ENCODE measurements at places on chromosomes 3 and 15. TPM values are rescaled to one million over a fixed set of nuclear protein-coding genes. Genes with fewer than 3 reads are reported as not detected.

- H3K27ac ChIP-seq = no peak overlapping the region
- no peaks in the 10 kb centered on the region for H3K36me3 ChIP-seq
- no peaks in the 10 kb centered on the region for H3K27me3 ChIP-seq
These were observed 16.4 kb upstream of the BOC start for GRCh38 chr3:113194823-113195401.

DNA sequence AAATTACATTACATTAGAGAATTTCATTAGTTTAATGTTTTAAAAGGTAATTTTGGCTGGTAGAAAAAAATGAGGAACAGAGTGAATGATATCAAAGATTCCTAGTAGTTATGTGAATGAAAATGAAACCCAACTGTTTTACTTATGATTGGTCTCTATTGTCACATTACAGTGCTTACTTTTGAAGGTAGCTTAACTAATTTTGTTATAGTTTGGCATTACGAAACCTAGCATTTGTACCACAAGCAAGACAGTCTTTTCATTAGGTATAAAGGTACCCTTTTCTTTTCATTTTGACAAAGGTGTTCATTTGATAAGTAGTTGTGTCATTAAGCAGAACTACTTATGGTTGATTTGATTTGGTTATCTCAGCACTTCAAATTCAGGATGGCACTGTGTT lies 6.9 kb downstream of the SELENOT start:
- H3K27me3 ChIP-seq = no peaks in the 10 kb centered on the region
- H3K27ac ChIP-seq = no peak overlapping the region
- H3K4me3 ChIP-seq = no peak overlapping the region
- H3K4me1 ChIP-seq = peaks cover 15% of the 10 kb centered on the region
- no peaks in the 10 kb centered on the region for H3K36me3 ChIP-seq

DNA sequence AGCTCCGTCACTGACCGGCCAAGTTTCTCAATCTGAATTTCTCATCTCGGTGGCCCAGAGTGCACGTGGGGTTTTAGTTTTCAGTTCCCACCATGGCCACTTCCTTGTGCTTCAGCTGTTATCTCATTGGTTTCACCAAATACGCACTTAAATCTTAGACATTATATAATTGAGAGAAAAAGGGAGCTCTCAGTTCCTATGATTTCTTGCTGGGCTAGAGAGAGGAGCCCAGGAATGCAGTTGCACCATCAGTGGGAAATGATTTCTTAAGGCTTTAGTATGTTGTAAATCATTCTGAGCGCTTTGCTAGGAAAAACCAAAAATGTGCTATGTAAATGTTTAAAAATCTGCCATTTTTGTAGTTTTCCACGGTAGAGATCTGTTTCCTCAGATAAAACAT lies 53.2 kb downstream of the OXNAD1 start:
- DNase-seq = no peak
- no peaks in the 10 kb centered on the region for H3K4me1 ChIP-seq
- no peak overlapping the region for H3K27ac ChIP-seq
- H3K36me3 ChIP-seq = peaks cover 41% of the 10 kb centered on the region

DNA sequence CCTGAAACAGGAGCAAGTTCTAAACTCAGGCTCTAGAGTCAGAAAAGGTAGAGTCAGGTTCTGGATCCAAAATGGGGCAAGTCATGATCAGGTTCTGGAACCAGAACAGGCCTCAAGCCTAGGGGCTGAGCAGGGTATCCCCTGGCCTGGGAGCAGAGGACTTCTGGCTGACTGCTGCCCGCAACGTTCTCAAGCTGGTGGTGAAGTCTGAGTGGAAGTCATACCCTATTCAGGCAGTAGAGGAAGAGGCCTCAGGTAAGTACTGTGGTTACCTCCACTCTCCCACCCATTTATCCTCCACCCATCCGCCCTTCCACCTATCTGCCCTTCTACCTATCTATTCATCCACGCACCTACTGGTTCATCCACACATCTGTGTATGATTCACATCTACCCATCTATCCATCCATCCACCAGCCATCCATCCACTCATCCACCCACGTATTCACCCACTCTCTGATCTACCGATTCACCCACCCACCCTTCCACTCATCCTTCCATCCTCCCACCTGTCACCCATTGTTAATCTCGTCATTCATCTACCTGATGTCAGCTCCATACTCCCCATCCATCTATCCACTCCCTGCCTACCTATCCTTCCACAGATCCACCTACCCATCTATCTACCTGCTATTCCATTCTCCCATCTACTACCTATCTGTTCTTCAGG lies 8.7 kb downstream of the TTLL3 start:
- H3K36me3 ChIP-seq = no peaks in the 10 kb centered on the region
- no peak overlapping the region for H3K4me3 ChIP-seq
- H3K4me1 ChIP-seq = no peaks in the 10 kb centered on the region
- no peaks in the 10 kb centered on the region for H3K27me3 ChIP-seq
- DNase-seq = no peak

Gene CD200
- 0.28 TPM for total RNA-seq

- DNase-seq = no peak
- H3K27me3 ChIP-seq = no peaks in the 10 kb centered on the region
- H3K27ac ChIP-seq = no peak overlapping the region
These were observed 376.1 kb upstream of the CFAP20DC start for GRCh38 chr3:59425942-59426341.

- H3K4me3 ChIP-seq = no peak overlapping the region
- H3K27me3 ChIP-seq = no peaks in the 10 kb centered on the region
These were observed 12.5 kb upstream of the FBLN2 start for GRCh38 chr3:13536432-13536831.

GRCh38 chr3:115363071-115363470 lies 216.0 kb upstream of the ZBTB20 start:
- H3K27ac ChIP-seq = no peak overlapping the region
- H3K27me3 ChIP-seq = no peaks in the 10 kb centered on the region
- H3K4me1 ChIP-seq = no peaks in the 10 kb centered on the region
- H3K36me3 ChIP-seq = no peaks in the 10 kb centered on the region
- DNase-seq = no peak

Gene PLA2G4E
- not detected for total RNA-seq

DNA sequence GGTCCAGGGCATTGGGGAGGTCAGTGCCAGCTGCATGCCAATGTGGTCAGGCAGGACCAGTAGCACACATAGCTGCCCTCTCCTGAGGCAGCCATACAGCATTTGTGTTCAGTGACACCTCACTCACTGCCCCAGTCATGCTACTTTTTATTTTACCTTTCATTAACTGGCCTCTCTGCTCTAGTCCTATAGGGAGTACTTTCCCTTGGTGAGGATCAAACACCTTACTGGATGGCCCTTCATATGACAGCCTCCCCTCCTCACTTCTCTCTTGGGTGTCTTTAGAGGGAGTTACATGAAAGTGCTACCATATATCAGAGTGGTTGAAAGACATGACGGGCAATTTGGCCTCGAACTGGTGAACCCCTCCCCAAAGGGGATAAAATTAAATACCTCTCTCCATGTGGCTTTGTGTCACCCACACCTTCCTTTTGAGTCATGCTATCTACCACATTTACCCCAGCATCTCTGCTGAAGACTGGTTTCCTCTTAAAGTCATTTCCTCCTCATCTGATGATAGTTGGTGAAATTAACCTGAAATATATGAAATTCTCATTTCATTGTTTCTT lies 17.6 kb downstream of the RLBP1 start:
- no peak overlapping the region for H3K27ac ChIP-seq
- DNase-seq = no peak
- H3K4me3 ChIP-seq = no peak overlapping the region
- H3K36me3 ChIP-seq = peaks cover 2% of the 10 kb centered on the region
- no peaks in the 10 kb centered on the region for H3K27me3 ChIP-seq

Gene LARP6
- total RNA-seq = 1.2 TPM

- H3K36me3 ChIP-seq = peaks cover 3% of the 10 kb centered on the region
- no peak for DNase-seq
- H3K4me3 ChIP-seq = no peak overlapping the region
- H3K27me3 ChIP-seq = no peaks in the 10 kb centered on the region
- H3K4me1 ChIP-seq = no peaks in the 10 kb centered on the region
These were observed 12.6 kb upstream of the APH1B start for GRCh38 chr15:63264688-63265293.

- no peak overlapping the region for H3K4me3 ChIP-seq
- no peaks in the 10 kb centered on the region for H3K27me3 ChIP-seq
These were observed 569 bp downstream of the TMEM266 start for GRCh38 chr15:76060118-76060989.

Gene P2RY14
- 0.37 TPM for total RNA-seq

Gene SLC2A2
- 434 TPM for total RNA-seq

- H3K36me3 ChIP-seq = no peaks in the 10 kb centered on the region
- H3K4me1 ChIP-seq = no peaks in the 10 kb centered on the region
- H3K27me3 ChIP-seq = no peaks in the 10 kb centered on the region
- no peak overlapping the region for H3K27ac ChIP-seq
- H3K4me3 ChIP-seq = no peak overlapping the region
- no peak for DNase-seq
These were observed 43.5 kb downstream of the CFAP92 start for GRCh38 chr3:128950223-128950938.

DNA sequence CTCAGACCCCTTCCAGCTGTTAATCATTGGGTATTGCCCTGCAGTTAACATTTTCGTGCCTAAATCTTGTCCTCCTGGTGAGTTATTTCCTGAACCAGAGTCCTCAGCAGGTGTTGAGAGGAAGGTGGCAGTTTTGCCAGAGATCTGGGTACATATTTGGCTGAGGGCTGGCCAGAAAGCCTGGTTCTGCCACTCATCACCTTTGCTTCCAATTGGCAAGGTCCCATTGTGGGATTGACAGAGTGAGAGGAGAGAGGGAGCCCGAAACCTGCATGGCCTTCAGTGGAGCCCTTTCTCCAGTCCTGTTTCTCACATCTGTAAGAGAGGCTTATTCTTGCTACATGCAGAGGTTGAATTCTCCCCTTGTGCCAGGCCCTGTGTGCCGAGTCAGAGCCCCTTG lies 8.9 kb upstream of the TKT start:
- H3K27ac ChIP-seq = no peak overlapping the region
- no peaks in the 10 kb centered on the region for H3K36me3 ChIP-seq
- peaks cover 9% of the 10 kb centered on the region for H3K4me1 ChIP-seq
- H3K27me3 ChIP-seq = no peaks in the 10 kb centered on the region
- H3K4me3 ChIP-seq = no peak overlapping the region
- DNase-seq = no peak

GRCh38 chr15:99409097-99409473 lies 156.7 kb upstream of the MEF2A start:
- H3K36me3 ChIP-seq = no peaks in the 10 kb centered on the region
- DNase-seq = peak; percentile 34
- H3K27ac ChIP-seq = no peak overlapping the region

GRCh38 chr3:131454501-131454900 lies 48.3 kb downstream of the MRPL3 start:
- H3K36me3 ChIP-seq = no peaks in the 10 kb centered on the region
- no peaks in the 10 kb centered on the region for H3K27me3 ChIP-seq
- H3K27ac ChIP-seq = no peak overlapping the region
- H3K4me3 ChIP-seq = no peak overlapping the region
- no peak for DNase-seq
- H3K4me1 ChIP-seq = no peaks in the 10 kb centered on the region

DNA sequence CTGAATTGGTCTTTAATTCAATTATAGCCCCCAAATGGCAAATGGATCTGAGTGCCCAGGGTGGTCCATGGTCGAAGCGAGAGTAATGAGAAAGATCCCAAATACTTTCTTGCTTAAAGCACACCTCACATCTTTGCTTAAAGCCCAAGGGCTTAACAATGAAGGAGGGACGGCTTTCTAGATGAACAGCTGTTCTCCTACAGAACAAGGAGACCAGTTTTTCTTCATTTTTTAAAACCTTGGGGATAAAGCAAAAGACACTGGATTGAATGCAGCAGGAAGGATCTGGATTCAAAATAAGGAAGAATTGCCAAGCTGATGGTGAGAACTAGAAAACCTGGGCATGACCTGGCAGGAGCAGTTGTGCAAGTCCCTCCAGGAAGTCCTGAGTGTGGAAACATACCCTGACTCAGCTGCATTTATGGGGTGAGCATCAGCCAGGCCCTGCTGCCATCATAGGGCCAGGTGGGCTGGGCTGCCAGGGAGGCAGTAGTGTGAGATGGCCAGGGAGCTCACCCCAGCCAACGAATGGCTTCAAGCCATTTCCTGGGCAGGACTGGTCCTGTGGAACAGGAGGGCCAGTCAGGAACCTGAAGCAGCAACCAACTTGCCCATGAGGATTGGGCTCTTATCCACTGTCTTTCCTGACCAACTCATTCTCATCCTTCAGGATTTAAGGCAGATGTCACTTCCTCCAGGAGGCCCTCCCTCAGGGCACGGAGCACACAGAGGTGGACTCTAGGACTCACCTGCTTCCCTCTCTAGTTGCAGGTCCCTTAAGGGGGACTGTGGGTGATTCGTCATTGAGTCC lies 18.4 kb upstream of the RHCG start:
- no peaks in the 10 kb centered on the region for H3K27me3 ChIP-seq
- H3K27ac ChIP-seq = no peak overlapping the region
- H3K4me1 ChIP-seq = no peaks in the 10 kb centered on the region
- no peak for DNase-seq
- no peaks in the 10 kb centered on the region for H3K36me3 ChIP-seq

- no peak for DNase-seq
- no peaks in the 10 kb centered on the region for H3K36me3 ChIP-seq
- no peaks in the 10 kb centered on the region for H3K27me3 ChIP-seq
- peaks cover 29% of the 10 kb centered on the region for H3K4me1 ChIP-seq
These were observed 14.2 kb upstream of the CP start for GRCh38 chr3:149235599-149236424.

Gene NUDT16
- 11.3 TPM for total RNA-seq

GRCh38 chr3:141979050-141979671 lies 102.7 kb downstream of the ATP1B3 start:
- peaks cover 5% of the 10 kb centered on the region for H3K36me3 ChIP-seq
- DNase-seq = no peak
- H3K4me1 ChIP-seq = no peaks in the 10 kb centered on the region
- H3K4me3 ChIP-seq = no peak overlapping the region
- H3K27ac ChIP-seq = no peak overlapping the region

DNA sequence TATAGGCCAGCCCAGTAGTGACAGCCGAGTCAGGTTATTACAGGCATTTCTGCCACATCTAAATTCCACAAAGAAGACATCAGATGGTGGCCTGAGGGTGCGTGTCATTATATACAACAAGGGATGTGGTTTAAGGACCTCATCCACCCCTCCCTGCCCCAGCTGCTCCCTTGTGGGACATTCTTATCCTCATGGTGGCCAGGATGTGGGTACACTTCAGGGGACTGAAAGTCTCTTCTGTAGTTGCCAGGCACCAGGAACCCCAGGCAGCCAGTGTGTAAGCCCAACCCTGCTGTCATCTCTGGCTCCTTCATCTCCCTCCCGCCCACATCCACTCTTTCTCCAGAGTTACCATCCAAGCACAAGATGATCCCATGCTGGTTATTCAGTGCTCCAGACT lies 224.9 kb upstream of the TOPAZ1 start:
- H3K4me1 ChIP-seq = no peaks in the 10 kb centered on the region
- H3K4me3 ChIP-seq = no peak overlapping the region
- no peaks in the 10 kb centered on the region for H3K36me3 ChIP-seq
- peaks cover 7% of the 10 kb centered on the region for H3K27me3 ChIP-seq

DNA sequence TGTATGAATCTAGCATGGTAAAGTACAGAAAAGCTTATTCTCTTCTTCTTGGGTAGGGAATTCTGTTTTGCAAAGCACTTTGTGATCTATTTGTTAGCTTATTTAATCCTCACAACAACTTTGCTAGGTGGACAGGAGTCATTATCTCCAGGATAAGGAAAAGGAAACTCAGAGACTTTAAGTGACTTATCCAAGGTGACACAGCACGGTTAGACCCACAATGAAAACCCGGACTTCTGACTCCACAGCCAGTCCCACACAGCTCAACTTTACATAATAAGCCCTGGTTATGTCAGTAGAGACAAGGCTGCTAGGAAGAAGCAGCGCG lies 384 bp upstream of the NDUFB4 start:
- H3K27ac ChIP-seq = peak overlapping the region; percentile 84
- peaks cover 13% of the 10 kb centered on the region for H3K36me3 ChIP-seq
- no peak for DNase-seq
- H3K4me1 ChIP-seq = peaks cover 8% of the 10 kb centered on the region
- no peaks in the 10 kb centered on the region for H3K27me3 ChIP-seq
- H3K4me3 ChIP-seq = peak overlapping the region; percentile 76

Measured in liver (tissue), 10 donors.